Sciatic nerve (tissue), 2 donors: ENCODE measurements at places on chromosomes 7 and 10. TPM values are rescaled to one million over a fixed set of nuclear protein-coding genes. Genes with fewer than 3 reads are reported as not detected.

Gene MBL2
- not detected for total RNA-seq

GRCh38 chr10:15738270-15738925 lies 18.7 kb upstream of the ITGA8 start:
- no peak for DNase-seq

- DNase-seq, result peak; percentile 93
Measured at GRCh38 chr7:66920769-66921395, at the start of gene TMEM248. TSS of gene TMEM248 (plus strand) at chr7:66921225. CDS start at chr7:66941866, 20,641 bp downstream.

- DNase-seq, result no peak
Measured at GRCh38 chr7:120829487-120829886, 28.5 kb downstream of the TSPAN12 start.

Gene MAGI2
- 51.3 TPM for total RNA-seq

Gene LRGUK
- 0.76 TPM for total RNA-seq

DNA sequence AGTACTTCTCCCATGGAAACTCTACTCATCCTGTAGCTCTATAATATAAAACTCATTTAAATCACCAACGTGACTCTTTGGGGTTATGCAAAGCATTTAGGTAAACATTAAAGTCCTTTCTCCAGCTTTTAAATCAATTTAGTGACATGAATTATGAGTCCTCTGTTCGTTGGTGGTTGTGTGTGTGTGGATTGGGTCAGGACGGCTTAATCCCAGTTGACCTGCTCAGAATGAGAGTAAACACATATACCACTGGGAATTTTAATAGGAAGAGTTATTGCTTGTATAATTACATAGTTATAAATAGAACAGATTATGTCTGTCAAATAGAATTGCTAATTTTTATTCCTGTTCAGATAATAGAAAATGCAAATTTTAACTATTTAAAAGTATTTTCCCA lies 30.7 kb upstream of the ADCY1 start:
- DNase-seq, result no peak

DNA sequence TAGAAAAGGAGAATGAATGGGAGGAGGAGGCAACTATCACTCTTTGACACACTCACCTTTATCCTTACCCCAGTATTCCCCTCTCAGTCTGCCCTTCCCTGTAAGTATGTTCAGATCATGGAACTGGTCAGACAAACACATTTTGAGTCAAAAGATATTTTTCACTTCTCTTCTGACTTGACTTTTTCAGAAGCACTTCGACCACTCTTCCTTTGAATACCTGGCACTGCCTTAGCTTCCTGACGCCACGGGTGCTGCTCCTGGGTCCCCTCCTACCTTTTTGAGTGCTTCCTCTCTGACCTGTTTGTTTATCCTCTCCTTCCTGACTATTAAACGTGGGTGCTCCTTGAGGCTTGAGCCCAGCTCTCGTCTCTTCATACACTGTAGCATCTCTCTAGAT lies 19.8 kb upstream of the C10orf67 start:
- no peak for DNase-seq
